8988T (cell line): ENCODE measurements at places on chromosomes 6 and 20.

- no peak for DNase-seq
These were observed 358.4 kb downstream of the CDH26 start for GRCh38 chr20:60316476-60317158.

DNA sequence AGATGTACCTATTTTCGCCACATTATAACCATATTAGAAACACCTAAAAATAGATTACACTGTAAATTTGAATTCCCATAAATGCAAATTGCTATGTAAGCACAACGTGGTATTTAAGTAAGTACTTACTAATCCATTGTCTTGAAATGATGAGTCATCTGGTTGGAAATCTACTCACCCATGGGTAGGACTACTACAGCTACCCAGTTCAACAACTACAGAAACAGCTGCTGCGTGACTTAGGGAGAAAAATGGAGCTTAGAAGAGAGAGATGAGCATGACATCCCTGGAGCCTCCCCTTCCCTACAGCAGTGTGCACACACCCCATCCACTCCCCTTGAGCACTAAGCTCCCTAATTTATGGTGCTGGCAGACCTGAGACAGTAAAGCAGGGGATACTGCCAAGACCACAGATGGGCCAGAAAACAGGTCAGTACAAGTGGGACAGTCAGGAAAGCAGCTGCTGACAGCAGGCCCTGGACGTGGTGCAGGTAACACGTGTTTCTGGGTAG is 26.9 kb downstream of the RRAGD start:
- DNase-seq = no peak

DNA sequence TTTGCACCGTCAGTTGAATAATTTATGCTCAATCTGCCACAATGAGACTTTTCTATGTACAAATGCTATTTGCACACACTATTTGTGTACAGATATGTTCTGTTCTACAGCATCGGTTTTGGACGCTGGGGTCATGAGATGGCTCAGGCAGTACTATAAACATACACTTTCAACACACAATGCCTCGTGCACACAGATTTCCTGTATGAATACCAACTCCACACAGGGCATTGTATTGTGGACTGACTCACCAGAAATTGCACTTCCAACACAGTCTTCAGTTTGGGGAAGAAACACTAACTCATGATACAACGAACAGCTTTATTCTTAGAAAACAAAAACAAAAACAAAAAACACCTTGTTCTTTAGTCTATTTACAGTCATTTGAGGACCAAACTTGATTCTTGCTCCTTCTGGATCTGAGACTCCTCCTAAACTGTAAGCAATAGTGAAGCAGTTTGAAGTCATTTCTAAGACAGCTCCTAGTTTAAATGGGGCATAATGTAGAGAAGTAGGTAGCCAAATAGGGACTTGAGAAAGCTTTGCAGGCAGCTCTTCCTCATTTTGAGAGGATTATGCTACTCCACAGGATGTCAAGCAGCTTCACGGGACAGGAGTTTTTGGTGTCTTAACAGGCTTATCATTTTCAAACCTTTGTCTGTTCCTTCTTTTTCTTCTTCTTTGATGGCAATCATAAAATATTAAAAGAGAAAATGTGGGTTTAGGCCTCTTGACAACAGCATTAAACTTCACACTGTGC is 33.7 kb downstream of the GJA10 start:
- no peak for DNase-seq

DNA sequence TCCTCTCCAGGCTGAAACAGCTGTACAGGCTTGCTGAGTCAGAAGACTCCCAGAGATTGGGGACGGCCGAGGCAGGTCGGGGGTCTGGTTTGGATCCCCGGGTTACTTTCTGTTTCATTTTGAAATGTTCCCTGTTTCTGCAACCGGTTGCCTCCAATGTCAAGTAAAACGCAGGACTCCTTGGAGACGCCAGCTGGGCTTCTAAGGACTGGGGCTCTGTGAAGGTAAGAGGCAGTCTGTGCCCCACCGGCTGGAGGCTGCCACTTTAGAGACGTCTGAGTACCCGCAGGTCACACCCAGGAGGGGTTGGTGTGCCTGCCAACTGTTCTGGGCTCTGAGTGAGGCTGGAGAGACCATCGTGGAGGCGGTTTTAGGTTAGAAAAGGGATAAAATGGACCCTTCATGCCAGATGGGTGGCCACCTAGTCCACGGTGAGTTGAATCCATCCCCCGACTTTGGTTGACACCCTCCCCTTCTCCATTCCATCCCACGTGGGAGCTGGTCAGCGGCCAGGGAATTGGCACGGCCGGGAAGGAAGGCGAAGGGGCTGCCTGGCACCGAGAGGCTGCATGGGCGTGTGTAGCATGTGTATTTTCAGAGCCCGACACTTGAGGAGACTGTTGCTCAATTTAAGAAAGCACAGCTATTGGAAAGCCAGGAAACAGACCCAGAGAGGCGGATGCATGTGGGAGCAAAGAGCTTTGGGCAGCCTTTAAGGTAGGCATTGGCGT is 240.9 kb downstream of the PHACTR1 start:
- DNase-seq = peak; percentile 21

DNA sequence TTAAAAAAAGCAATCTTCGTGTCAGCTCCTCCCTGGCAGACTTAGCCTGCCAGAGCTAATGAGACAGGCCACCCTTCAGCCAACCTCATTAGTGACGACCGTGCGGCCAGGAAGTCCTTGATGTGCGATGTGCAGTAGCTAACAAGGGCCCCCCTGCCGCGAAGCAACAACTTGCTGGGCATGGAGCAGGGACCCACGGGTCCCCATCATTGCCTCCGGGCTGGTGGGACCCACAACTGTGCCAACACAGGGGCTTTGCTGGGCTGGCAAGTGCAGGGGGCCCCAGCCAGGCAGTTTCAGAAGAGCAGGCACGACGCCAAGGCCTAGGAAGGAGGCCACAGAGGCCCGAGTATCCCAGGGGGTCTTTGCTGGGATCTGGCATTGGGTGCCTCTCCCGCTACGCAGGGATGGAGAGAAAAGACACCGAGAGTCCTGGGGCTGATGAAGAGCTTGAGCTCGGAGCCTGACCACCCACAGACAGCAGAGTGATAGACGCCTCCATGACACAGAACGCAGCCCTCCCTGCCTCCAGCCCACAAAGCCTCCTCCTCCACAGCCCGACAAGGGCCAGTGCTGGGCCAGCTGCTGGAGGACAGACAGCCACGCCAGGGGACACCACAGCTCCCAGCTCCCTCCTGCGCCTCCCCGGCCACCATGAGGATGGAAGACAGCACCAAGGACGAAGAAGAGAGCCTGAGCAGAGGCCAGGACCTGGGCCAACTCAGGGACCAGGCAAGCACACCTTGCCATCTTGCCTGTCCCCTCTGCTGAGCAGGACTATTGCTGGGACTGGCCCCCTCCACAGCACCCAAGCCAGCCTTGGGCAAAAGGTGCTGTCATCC is 96.6 kb downstream of the YTHDF1 start:
- no peak for DNase-seq

DNA sequence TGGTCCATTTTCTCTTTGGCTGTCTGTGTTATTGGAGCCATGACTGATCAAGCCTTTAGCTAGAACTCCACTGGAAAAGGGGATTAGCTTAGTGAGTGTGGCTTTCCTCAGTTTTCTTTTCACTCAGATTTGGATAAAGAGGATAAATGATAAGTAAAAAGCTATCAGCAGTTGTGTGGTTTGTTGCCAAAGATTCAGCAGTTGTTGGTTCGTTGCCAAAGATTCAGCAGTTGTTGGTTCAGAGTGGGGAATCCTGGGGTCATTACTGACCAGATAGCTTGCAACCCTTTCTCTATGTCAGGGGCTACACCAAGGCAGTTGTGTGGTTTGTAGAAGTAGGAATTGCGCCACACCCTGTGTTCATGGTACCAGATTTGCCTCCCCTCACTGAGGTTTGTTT is 107.7 kb upstream of the SCP2D1 start:
- no peak for DNase-seq

GRCh38 chr20:63895952-63896263 is 982 bp downstream of the DNAJC5 start:
- DNase-seq = peak; percentile 6
